Psoas muscle (tissue), 8 donors: ENCODE measurements at places on chromosomes 6 and 20. TPM values are rescaled to one million over a fixed set of nuclear protein-coding genes. Genes with fewer than 3 reads are reported as not detected.

Gene EFCAB8
- total RNA-seq: not detected

Gene PPP1R3G
- total RNA-seq: 0.41 TPM

Gene COL10A1
- total RNA-seq: 0.41 TPM

Gene UNC93A
- not detected for total RNA-seq

Gene RAD21L1
- not detected for total RNA-seq

Gene RIPOR3
- 4.2 TPM for total RNA-seq

Gene GTSF1L
- not detected for total RNA-seq
